ENCODE measurements at places on chromosomes 4 and X.

DNA sequence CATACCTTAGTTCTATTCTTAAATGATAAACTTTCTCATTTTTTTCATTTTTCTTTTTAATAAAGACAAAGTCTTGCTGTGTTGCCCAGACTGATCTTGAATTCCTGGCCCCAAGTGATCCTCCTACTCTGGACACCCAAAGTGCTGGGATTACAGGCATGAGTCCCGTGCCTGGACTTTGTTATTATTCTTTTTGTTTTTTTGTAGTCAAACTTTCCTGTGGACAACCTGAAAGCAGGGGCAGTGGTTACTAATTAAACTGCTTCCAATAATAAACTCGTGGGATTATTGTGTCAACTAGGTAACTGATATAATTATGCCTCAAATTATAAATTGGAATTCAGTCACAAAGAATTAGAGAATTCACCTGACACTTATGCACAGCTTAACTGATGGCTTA, 107.8 kb upstream of the RAPGEF2 start:
- DNase-seq = no peak

DNA sequence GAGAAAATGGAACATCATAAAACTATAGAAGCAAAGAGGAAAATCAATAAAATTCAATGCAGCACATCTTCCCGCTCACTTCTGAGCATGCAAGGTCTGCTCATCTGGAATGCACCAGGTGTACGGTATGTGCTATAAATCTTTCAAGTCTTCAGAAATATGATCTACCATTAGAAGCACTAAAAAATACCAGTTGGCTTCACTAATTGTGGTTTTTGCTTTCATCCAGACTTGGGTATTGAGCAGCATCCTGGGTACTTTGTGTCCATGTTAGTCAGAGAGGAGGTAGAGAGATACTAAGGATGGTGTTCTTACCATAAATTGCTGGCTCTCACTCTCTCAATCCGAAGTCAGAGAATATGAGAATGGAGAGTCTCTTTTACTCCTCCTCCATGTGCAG, 477.1 kb downstream of the PPARGC1A start:
- no peak for DNase-seq

- no peak for DNase-seq
Observed at GRCh38 chr4:13529128-13529919, 15.0 kb downstream of the NKX3-2 start.

- no peak for DNase-seq
Observed at GRCh38 chr4:114813961-114814360, 215.4 kb downstream of the UGT8 start.

DNA sequence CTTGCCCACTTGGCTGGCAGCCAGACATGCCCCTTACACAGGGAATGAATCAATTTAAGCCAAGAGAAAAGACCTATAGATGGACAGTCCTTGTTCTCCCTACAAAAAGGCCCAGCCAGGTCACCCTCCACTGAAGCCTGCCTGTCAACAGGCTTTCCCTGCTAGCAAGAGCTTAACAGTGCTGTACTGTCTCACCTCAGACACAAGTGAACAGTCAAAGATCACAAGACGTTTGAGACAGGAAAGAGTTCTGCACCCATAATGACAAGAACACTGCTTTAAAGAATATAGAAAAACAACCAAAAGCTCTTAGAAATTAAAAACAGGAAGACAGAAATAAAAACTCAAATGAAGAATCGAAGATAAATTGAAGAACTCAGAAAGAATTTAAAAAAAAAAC, 4.6 kb downstream of the RNF175 start:
- no peak for DNase-seq

DNA sequence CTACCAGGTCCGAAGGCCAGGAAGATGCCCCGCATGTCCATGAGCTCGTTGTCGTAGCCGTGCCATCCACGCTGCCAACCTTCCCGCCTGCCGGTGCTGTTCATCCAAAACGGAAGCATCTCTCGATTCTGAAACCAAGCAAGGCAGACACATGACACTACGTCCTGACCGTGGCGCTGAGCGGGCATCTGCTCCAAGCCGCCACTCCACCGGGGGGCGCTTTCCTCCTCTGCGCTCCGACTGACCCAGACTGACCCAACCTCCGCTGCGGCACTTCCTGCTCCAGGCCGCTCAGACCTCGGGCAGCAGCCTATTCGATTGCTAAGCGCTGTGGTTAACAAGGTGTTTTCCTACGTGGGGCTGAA, 120.5 kb downstream of the ENPP6 start:
- DNase-seq = no peak

DNA sequence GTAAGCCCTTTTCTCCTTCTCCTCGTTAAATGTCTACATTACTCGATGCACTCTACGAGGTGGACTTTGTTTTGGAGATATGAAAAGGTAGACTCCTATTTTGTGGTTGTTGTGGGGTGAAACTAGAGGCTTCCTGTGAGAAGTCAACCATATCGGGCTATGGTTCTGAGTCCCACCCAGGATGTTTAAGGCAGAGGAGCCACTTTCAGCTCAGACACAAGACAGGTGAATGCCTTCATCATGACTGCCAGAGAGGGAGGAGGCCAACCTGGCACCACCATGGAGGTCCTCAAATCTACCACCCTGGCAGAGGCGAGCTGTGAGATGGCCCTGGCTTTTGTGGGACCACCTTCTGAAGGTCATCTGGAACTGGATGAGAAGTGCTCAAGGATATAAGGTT, 154.4 kb upstream of the KLF3 start:
- DNase-seq = no peak

GRCh38 chrX:69027181-69028005, 137.9 kb downstream of the PJA1 start:
- DNase-seq = peak; percentile 11

GRCh38 chr4:158209825-158210807, at the start of gene TMEM144:
Gene TMEM144 (plus strand): TSS chr4:158210486. CDS start chr4:158212668, 2,182 bp downstream.
- peak; percentile 90 for DNase-seq

- DNase-seq = peak; percentile 67
Observed at GRCh38 chr4:26372525-26373172, 51.8 kb downstream of the RBPJ start.

DNA sequence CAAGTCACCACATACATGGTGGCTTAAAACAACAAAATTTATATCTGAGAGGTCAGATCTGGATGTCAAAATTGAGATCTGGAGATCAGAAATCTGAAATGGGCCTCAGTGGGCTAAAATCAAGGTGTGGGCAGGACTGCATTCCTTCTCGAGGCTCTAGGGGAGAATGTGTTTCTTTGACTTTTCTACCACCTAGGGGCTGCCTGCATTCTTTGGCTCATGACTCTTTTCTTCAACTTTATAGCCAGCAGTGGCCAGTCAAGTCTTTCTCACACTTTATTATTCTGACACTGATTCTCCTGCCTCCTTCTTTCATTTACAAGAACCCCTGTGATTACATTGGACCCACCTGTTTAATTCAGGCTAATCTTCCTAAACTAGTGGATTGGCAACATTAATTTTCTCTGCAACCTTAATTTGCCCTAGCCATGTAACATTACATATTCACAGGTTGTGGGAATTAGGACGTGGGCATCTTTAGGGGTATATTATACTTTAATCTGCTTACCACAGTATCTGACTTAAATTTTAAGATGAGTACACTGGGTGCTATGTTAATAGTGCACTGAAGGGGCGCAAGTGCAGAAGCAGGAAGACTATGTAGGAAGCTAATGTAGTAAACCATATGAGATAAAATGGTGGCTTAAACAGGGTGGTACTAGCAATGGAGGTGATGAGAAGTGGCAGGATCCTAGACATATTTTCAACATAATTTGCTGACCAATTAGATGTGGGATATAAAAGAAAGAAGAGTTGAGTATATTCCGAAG, 188.0 kb downstream of the SLC4A4 start:
- no peak for DNase-seq

DNA sequence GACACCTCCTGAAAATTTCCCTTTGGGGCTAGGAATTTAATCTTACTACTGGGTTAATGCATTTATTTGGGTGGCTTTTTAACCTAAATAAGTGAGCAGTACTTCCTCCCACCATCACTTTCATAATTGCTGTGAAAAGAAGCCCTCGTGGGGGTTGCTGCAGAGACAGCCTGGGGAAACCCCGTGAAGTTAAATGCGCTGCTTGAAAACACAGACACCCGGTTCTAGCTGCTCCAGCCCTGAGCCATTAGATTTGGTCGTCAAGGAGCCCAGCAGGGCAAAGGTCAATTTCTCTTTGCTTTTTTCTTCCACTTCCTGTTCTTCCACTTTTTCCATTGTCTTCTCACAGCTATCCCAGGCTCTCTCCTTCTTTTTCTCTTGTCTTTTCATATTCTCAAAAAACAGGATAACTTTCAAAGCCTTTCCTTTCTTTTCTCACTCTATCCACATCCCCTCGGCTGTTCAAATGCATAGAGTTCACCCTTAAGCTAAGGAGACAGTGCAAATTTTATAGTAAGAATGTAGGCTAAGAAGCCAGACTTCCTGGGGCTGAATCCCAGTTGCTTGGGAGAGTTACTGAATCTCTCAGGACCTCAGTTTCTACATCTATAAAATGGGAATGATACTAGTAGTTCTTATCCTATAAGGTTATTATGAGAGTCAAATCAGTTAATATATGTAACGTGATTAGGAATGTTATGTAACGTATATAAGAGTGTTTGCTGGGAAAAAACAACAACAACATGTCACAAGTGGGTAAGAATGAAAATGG, 91.5 kb upstream of the ZNF827 start:
- DNase-seq = no peak

GRCh38 chr4:53508446-53508845, 82.8 kb downstream of the LNX1 start:
- DNase-seq = peak; percentile 89

GRCh38 chr4:139278485-139278884, 1.5 kb downstream of the MGARP start:
- no peak for DNase-seq

DNA sequence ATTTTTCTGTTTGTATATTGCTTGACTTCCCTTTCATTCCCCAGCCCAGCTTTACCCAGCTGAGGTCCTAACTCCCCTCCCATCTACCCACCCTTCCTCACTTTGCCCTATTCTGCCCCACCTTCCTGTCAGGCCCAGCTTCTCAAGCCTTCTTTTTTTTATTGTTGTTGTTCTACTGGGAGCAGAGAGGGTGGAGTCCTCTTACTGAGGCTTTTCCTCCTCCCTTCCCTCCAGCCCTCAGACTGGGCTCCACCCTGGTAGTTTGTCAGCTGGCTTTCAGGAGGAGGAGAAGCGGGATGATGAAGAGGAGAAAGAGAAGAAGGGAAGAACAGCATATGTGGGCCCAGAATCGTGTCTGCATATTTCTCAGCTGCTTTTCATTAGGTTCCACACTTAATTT, 3.2 kb upstream of the KLF8 start:
- no peak for DNase-seq

DNA sequence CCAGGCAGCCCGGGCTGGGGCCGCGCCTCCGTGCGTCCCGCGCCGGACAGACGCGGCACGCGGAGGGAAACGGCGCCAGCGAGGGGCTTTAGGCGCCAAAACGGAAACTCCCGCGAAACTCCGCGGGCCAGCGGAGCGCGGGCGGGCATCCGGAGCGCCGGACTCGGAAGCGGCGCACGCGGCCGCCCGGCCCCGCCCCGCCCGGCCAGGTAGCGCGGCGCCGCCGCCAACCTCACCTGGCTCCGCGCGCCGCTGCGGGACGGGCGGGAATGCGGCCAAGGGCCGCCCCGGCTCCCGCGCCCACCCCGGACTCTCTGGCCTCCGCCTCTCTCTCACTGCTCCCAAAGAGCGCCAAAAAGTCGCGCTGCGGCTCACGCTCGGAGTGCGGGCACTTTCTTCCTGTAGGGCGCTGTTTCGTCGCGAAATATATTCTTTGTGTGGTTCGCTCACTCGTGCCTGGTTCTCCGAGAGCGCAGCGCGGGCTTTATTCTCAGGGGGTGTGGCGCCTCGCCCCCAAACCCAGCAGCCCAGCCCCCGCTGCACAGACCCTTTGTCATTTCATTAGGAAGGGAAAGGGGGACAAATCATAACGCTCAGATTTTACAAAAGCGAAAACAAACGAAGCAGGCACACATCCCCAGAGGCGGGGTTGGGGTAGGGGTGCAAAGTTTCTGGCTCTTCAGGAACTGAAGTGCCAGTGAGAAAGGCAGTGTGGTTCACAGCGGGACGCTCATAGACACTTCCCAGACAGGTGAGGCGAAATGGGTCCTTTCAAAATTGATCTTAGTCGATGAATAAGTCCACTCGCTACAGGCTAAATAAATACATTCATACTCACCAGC, 961 bp upstream of the MBNL3 start:
- peak; percentile 17 for DNase-seq

GRCh38 chrX:120797188-120797851, 78.3 kb downstream of the CT47B1 start:
- peak; percentile 12 for DNase-seq

All from fibroblast of skin of back (primary cell).